ENCODE measurements at places on chromosomes 1 and 21.
A peak's percentile ranks its signal among the peaks of the same experiment; 100 is the strongest.

- no peak for DNase-seq
Observed at GRCh38 chr1:199522936-199523335, 504.6 kb upstream of the NR5A2 start.

DNA sequence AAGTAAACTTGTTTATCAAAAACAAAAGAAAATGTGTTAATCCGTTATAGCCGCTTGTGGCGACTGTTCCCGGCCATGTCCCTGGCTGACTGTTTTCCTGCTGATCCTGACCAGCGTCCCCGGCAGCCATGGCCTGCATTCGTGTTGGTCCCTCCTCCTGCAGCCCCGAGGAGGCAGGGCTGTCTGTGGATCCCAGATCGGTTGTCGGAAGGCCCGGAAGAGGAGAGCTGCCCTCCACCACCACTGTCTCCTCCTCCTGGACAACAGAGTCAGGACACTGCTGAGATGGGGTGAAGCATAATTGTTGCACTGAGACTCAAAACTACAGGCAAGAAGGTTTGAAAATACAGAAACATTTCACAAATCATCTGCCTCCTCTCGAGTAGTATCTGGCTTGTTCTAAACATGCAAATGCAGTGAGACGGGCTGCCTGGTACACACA is 3.6 kb upstream of the MXRA8 start:
- no peak for DNase-seq

DNA sequence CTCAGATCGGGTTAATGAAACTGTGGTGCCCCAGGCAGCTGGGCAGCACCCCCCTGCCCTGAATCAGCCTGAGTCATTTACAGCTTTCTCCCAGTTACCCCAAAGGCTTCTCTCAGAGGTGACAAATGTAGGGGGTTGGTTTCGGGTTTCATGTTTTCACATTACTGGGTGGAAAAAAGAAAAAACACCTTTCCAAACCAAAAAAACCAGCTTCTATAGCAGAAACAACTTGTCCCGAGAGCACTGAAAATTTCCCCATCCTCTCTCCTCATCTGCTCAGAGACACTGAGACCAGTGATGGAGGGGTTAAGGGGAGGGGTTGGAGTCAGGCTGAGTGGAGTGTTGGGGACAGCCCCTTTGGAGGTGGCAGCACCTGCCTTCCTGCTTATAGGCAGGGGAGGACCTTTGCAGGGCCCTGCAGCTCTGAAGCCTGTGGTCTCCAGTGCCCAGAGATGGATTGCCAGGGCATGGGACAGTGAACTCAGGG is 15.6 kb downstream of the UTP11 start:
- no peak for DNase-seq

DNA sequence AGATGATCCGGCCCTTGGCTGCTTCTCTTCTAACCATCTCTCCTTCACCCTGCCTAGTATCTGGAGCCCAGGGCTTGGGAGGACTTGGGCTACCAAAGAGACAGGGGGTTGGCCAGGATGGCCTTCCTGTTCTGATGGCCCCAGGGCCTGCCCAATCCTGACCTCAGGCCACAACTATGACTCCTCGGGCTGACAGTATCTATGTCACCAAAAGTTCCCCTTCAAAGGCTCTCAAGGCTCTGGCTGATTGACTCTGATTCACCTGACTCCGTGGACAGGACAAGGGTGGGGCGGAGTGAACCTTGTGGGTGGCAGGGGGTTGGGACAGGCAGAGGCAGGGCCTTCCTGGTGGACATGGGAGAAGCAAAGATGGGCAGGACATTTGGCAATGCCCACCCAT is 12.7 kb downstream of the MEF2D start:
- DNase-seq, result no peak

DNA sequence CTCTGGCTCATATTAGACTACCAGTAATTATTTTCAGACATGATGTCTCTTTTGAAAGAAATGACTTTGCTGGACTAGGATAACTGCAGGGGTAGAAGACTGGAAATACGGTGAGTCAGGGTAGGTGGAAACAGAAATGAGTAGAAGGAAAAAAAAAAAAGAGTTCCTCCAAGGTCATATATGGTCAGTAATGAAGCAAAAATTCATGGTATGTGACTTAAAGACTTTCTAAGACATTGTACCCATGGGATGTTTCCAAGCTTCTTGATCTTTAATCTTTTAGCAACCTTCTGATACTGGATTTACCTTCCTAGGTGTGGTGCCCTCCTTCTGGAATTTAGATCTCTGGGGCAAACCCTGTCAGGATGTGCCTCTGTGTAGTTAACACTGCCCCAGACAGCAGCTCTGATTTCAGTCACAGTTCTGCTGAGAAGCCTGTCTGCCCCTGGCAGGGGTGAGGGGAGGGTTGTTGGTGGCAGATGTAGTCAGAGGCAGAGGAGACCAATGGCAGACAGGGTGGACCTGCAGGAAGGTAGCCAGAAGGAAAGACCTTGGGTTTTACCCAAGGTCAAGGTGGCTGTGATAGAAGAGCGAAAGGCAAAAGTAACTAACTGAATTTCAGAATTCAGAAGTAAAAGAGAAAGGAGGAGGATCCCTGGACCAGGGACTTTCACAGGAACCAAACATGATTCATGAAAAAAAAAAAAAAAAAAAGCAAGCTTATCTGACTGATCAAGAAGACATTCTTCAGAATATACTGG is 44.1 kb upstream of the BCL10 start:
- DNase-seq, result no peak

- peak; percentile 83 for DNase-seq
Observed at GRCh38 chr21:44729336-44730027, 18.1 kb upstream of the TSPEAR start.

GRCh38 chr1:99735852-99736251 is 30.6 kb downstream of the FRRS1 start:
- no peak for DNase-seq

All from lower leg skin (tissue), 4 donors.